Stimulated activated CD4-positive, alpha-beta T cell treated with anti-CD3 and anti-CD28 coated beads, Interleukin-1b, Interleukin-23, amount 100 ng/mL, for 1 hour (primary cell): ENCODE measurements at places on chromosomes 1 and 21.
A peak's percentile ranks its signal among the peaks of the same experiment; 100 is the strongest.

GRCh38 chr1:230220478-230220877, 153.4 kb downstream of the GALNT2 start:
- no peak for DNase-seq

GRCh38 chr1:36864182-36864822, 170.0 kb downstream of the GRIK3 start:
- DNase-seq: no peak

DNA sequence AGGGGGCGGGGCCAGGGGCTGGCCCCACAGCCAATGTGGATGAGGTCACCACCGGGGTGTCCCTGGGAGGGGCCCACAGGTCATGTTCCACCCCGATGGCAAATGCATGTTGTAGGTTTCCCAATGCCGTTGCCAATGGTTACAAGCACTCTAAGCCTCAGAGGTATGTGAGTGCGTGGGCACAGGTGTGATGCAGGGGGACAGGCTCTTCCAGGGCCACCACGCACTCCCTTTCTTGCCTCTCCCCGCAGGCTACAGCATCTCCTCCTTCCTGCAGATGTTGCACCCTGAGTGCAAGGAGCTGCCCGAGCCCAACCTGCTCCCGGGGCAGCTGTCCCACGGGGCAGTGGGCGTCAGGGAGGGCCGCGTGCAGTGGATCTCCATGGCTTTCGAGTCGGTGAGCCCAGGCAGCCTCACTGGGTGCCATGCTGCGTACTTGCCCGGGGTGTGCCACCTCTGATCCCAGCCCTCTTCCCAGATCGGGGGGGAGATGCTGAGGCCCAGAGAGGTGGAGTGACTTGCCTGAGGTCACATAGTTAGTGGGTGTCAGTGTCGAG, 52.4 kb downstream of the DISP3 start:
- DNase-seq: no peak

GRCh38 chr1:25771221-25772114, 28.5 kb upstream of the SELENON start:
- DNase-seq: no peak

- peak; percentile 84 for DNase-seq
Observed at GRCh38 chr1:26035203-26035958, 10.5 kb downstream of the SLC30A2 start.

- no peak for DNase-seq
Observed at GRCh38 chr1:149962736-149963135, 26.1 kb upstream of the MTMR11 start.

DNA sequence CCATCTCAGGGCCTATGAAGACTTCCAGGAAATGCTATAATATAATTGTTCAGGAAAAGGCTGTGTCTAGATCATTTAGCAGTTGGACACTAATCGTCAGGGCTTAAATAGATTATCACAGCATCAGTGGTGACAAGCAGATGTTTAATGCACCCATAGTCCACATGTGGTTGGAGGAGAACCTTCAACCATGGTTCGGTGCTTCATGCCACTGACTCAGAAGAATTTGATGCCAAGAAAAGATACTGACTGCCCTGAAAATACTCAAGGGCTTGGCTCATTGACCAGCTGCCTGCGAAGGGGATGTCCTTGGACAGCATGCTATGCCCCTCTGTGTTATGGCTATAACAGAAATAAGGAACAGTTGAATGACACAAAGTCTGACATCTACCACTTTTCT, 175.7 kb downstream of the HHIPL2 start:
- DNase-seq: no peak

DNA sequence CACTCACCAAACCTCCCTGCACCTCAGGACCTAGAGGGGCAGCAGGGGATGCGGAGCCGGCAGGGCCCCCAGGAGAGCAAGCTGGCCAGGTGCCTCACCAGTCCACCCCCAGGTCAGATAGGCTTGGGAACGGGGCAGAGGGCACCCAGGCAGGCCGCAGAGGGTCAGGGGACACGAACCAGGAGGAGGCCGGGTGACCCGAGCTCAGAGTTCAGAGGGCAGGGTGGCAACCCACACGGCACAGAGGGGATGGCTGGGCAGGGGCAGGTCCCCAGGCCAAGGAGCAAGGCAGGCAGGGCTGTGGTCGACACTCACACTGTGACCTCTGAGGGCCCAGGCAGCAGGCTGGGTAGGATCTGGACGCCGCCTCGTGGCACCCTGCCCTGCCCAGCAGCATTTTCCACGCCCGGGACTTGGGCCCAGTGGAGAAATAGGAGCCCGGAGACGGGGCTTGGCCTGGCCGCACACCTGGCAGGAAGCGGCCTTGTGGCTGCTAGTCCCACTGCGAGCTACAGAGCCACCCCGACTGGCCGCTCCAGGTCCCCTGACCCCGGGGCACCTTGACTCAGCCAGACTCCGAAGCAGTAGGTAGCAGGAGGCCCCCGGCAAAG, 5.3 kb downstream of the DVL1 start:
- DNase-seq: no peak

DNA sequence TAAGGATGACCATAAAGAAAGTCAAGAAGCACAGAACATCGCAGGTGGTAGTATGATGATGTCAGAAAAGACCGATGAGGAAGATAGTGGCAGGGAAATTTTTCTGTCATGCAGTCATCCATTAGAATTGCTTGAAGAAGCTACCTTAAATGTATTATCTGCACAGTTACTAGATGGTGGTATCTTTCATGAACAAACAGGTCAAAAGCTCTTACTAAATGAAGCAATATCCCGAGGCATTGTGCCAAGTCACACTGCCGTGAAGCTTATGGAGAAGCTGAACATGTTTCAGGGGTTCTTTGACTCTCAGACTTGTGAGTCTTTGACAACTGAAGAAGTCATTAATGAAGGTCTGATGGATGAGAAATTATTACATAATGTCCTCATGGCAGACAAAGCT, 128.8 kb downstream of the MACF1 start:
- DNase-seq: no peak

- DNase-seq: no peak
Observed at GRCh38 chr1:1358433-1359271, at the start of gene MXRA8. Gene MXRA8, minus strand, starts transcription at chr1:1358555. Its CDS starts 51 bp downstream, at chr1:1358504.

- DNase-seq: no peak
Observed at GRCh38 chr1:43284546-43285110, 753 bp downstream of the C1orf210 start.

GRCh38 chr21:31888936-31889371, 16.1 kb downstream of the HUNK start:
- DNase-seq: no peak

DNA sequence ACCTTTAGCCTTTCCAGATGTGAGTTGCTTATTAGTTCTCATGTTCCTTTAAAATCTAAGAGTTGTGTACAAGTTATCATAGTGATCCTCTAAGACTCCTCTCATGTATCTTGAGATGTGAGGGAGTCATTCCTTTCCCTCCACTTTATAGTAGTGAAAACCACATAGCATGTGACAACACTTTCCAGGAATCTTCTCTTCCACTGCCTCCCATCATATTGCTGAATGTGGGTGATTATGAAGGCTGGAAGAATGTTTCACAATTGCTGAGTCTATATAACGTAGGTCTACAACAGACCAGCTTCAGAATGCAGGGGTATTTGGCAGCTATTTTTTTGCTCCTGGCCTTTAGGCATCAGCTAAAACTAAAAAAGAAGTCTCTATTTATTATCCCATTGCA, 44.7 kb upstream of the LRRC7 start:
- DNase-seq: no peak

GRCh38 chr1:101957771-101958170, 39.0 kb downstream of the OLFM3 start:
- DNase-seq: no peak

- DNase-seq: no peak
Observed at GRCh38 chr1:45938029-45938428, 134.6 kb downstream of the MAST2 start.

DNA sequence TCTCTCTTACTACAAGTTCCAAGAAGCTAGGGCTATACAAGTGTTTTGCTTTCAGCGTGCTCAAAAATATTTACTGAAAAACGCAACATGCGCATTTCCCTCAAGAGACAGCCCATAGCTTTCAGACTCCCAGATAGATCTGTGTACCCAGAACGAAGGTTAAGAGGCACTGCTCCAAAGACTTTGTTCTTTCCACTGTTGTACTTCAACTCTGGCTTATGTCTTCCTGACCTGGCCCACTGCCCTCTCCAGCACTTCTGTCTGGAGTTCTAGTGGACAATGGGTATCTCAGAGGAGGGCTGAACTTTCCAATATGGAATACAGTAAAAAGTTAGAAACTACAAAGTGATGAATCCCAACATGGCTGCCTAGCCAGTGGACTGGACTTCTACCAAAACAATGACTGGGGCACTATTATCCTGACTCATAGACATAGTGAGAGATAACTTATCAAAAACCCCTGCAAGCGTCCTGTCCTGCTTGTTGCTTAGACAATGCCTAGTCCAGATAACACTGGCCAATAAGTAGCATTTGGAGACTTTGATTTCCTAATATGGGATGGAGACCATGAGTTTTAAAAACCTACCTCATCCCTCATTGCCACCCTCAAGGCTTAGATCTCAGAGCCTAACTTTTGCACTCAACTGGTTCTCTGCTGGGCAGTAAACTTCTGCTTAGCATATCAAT, 8.8 kb upstream of the ADAR start:
- no peak for DNase-seq

DNA sequence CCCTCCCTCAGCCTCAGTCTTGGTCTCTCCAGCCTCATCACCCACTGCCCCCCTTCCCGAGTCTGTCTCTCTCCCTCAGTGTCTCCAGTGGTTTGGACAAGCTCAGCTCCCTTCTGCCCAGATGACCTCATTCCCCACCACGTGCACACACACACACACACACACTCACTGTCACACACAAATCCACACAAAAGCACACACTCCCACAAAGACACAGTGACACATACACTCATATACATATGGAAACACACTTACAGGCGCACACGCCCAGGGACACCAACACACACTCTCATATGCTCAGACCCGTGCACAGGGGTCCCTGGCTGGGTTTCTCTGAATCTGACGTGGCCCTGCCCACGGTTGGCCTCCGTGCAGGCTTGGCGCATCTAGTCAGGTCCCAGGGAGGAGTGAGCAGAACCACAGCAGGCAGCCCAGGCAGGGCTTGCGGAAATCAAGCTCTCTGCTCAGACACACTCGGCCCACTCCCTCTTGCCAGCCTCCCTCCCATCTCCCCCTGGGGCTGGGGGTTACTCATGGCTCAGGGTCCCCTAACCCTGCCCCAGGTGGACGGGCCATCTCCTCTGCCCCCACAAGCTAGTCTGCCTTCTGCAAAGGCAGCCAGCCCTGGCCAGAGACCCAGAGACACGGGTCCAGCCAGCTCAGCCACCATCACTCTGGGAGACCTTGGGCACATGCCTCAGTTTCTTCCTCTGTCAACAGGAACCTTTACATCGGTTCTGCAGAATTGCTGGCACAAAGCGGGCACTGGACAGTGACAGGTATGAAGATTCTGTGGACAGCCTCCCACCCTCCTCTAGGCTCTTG, 38.5 kb upstream of the FAM131C start:
- DNase-seq: no peak

- DNase-seq: no peak
Observed at GRCh38 chr1:90710579-90711536, 6.2 kb downstream of the BARHL2 start.

DNA sequence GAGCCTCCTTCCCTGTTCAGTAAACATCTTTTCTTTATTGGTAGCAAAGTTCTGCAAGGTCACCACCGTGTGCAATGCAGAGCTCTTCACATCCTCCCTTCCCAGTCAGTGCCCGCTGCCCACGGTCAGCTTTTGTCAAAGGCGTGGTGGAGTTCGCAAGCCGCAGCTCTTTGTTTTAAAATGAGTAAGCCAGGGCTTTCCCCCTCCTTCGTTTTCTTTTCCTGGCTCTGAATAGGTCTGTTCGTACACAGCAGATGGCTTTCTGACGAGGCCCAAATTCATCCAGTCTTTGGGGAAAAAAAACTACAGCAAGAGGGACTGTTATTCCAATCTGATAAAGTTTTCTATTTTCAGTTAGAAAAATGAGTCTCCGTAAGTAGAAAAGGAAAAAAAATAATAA, 153.2 kb downstream of the LRIG2 start:
- no peak for DNase-seq

GRCh38 chr1:100387657-100388350, 35.5 kb downstream of the CDC14A start:
- DNase-seq: no peak

GRCh38 chr1:147334292-147334691, 91.8 kb downstream of the CHD1L start:
- DNase-seq: no peak

GRCh38 chr1:202212787-202213186, 19.2 kb downstream of the LGR6 start:
- DNase-seq: no peak

DNA sequence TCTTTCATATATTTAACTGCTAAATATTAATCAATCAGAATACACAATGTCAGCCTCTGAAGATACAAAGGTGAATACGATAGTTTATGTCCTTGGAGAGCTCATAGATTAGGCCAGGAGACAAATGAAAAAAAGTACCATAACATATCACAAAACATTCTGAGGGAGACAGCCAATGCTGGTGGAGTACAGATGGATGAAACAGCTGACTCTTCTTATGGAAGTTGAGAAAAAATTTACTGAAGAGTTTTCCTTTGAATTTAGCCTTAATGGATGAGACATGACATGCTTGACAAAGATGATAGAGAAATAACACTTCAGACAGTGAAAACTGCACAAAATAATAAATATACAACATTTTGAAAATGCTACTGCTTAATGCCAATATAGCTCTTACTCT, 193.5 kb downstream of the PDE4B start:
- no peak for DNase-seq

DNA sequence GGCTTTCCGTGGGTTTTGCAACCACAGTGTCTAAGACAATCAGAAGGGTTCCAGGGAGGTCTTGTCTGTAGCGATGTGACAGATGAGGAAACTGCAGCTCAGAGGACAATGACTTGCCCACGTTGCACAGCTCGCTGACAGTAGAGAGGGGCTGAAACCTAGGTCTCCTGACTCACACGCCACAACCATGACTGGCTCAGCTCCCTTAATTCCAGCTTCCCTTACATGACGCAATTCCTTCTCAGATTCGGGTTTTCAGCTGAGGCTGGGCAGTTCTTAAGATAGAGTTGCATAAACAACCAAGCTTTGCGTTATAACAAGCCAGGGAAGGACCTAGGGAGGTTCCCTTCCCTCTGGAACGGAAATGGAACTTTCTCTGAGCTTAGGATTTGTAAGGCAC, 36.3 kb downstream of the DHCR24 start:
- DNase-seq: no peak

GRCh38 chr21:22056904-22057303, 1058.7 kb downstream of the NCAM2 start:
- no peak for DNase-seq

- no peak for DNase-seq
Observed at GRCh38 chr1:98559291-98559690, 102.2 kb upstream of the SNX7 start.

DNA sequence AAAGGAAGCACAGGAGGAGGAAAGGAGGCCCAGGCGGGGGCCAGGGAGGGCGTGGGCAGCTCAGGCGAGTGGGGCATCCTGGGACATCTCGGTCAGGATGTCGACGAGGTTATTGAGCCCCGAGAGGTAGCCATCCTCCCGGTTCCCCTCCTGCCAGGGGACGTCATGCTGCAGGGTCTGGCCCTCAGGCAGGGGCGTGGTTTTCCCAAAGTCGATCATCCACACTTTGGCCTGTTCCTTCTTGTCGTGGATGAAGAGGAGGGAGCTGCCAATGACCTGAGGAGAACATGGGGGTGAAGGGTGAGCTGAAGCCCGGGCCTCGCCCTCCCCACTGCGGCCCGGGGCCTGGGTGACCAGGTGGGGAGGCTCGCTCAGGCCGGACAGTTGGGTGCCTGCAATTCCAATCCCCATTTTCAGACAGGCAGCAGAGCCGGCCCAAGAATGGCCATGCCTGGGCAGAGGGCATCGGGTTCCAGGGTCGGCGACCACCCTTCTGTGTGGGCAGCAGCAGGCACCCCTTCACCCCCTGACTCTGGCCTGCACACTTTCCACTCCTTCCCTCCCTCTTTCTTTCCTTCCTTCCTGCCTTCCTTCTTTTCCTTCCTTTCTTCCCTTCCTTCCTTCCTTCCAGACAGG, 86.2 kb downstream of the STUM start:
- no peak for DNase-seq
